ENCODE measurements at places on chromosomes 16 and 17.

DNA sequence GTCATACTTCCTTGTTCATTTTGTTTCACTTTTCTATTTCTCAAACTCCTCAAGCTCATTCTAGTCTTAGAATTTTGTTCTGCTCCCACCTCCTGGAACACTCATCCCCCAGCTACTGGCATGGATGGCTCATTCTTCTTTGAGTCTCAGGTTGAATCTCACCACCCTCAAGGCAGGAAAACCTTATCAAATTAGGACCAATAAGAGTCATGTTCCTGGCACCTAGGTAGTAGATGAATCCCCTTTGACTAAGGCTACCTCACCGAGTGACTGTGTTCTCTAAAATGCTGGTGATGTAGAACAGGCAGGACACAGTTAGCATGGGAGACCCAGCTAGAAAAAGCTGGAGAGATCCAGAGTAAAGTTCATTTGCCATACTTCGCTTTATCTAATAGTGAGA is 1050.8 kb upstream of the EEF2KMT start:
- DNase-seq = no peak

DNA sequence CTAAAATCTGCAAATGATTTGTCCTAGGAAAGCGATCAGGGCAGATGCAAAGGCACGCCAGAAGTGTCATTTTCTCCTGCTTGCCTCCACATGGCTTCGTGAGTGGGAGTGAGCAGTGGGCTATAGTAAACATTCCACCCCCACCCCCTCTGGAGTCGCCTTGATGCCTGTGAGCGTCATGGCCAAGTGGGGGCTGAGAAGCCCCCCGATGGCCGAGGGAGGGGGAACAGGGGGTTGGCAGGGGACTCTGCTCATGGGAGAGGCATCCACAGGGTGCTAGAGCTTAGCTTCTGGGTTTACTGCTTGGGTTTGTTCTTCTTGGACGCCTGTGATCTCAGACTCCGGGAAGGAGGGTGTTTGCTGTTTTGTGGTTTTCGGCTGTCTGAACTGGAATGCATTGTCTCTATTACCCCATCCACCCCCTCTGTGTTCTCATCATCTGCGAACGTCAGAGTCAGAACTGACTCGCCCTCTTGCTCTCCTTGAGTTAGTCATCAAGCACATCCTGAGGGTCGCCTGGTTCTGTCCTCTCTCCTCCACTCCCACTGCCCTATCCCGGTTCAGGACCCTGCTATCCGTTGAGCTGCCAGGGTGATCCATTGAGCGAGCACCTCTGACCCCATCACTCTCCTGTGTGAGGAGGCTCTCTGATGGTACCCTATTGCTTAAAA is 15.4 kb downstream of the TNS4 start:
- DNase-seq = peak; percentile 99

GRCh38 chr17:78415821-78416711 is 37.6 kb downstream of the PGS1 start:
- no peak for DNase-seq

DNA sequence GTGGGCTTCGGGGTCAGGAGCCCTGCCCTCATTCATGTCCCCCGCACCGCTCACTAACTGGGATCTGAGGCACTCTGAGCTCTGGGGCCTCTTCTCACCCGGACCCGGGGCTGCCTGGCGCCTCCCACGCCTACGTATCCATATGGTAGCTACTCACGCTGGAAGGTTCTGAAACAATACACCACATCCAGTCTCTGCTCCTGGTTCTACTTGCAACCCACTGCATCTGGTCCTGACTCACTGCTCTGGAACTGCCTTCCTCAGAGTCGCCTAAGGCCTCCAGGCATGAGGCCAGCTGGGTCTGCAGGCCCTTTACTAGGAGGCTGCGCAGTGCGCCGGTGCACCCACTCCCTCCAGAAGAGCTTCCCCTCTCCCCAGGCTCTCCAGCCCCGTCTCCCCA is 18.1 kb downstream of the USP36 start:
- no peak for DNase-seq

DNA sequence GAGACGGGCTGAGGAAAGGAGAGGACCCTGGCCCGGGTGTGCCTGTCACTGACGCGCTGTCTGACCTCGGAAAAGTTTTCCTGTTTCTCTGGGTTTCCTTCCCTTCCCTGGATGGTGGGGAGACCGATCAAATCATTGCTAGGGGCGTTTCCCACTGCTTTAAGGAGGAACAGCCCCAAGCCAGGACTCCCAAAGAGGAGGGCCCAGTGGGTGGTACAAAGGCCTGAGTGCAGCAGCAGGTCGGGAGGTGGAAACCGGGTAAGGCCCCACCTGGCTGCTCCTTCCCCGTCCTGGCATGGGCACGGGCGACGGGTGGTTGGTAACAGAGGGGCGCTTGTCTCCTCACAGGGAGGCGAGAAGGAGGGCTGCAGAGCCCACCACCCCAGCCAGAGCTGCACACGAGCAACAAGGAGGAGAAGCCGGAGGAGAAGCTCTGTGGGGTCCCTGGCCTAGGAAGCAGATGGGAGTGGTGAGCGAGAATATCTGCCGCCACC is 2.2 kb downstream of the SRL start:
- DNase-seq = no peak

DNA sequence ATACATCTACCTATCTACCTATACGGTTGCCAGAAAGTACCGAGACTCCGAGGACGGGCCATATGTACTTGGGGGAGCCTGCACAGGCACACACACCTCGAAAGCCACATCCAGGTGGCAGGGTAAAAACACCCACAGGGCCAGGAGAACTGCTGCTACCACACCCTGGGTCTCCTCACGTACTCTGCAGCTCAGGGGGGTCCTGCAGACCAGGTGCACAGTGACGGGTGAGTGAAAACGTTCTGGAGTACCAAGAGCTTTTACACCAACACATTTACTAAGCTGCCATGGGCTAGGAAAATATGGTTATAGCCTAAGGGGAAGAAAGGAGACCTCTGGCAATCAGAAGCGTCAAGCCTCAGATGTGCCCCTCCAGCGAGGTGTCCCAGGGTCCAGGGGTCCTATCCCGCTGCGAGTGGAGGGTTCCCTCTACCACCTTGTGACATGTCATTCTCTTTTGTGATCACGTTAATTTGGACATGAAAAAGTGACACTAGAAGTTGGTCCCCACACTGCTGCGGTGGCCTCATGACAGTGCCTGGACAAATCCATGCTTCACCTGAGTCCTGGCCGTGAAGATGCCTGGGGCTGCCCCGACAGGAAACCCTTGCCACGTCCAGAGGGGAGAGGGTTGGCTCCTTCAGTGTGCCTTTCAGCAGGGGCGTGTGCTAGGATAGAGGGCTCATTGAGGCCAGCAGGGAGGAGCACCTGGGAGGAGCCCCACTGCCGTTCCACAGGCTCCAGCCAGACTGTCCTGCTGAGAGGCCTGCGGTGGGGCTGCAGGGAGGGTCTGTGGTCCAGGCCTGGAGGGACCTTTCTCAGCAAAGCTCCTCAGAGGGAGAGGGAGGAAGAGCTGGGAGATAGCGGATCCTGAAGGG is 1.8 kb downstream of the CANT1 start:
- DNase-seq = no peak

- peak; percentile 50 for DNase-seq
These were observed 480 bp downstream of the TXNL4B start for GRCh38 chr16:72092832-72093447.

DNA sequence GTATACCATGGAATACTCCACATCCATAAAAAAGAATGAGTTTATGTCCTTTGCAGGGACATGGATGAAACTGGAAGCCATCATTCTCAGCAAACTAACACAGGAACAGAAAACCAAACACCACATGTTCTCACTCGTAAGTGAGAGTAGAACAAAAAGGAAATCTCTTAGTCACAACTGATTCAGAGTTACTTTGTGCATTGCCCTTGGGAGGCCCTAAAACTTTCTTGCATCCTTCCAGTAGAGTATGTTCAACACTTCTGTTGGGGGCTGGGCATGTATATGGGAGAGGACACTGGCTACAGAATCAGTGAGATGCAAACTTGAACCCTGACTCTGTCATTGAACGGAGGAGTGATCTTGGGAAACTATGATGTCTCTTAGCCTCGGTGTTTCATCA is 147.4 kb upstream of the IRX5 start:
- no peak for DNase-seq

GRCh38 chr16:58461056-58461455 is 38.9 kb upstream of the NDRG4 start:
- no peak for DNase-seq

- DNase-seq = no peak
These were observed 22.9 kb upstream of the DYNLRB2 start for GRCh38 chr16:80517846-80518245.

GRCh38 chr17:65191811-65192740 is 54.9 kb downstream of the RGS9 start:
- peak; percentile 43 for DNase-seq

GRCh38 chr17:32943647-32944191 is 15.8 kb downstream of the TMEM98 start:
- no peak for DNase-seq

DNA sequence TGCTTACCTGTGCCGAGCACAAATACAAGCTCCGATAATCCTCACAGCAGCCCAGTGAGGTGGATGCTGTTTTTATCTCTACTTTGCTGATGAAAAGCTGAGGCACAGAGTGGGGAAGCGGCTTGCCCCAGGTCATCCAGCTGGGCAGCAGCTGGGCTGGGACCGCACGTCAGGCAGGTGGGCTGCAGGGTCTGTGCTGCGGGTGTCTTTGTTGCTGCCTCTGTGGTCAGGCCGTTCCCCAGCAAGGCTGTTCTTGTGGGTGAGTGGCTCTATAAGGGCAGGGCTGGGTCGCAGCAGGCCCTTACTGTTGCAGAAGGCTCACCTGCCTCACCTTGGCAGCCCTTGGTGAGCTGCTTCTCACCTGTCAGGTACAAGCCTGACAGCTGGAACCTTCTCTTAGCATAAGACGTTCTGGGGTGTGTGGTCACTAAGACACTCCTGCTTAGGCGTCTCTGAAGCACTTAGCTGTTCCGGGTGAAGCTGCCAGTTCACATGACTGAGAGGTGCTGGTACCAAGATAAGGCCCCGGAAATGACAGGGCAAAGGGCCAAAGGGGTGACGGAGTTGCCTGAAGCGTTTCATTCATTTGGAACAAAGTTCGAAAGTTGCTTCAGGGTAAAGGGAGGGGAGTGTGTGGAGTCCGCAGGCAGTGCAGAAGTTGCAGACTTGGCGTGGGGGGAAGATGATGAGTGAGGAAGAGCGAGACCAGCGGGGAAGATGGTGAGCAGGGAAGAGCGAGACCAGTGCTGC is 17.4 kb downstream of the IRF8 start:
- DNase-seq = no peak
